Motor neuron (in vitro differentiated cells): ENCODE measurements at places on chromosomes 1 and 21. TPM values are rescaled to one million over a fixed set of nuclear protein-coding genes. Genes with fewer than 3 reads are reported as not detected.

Gene TTC4
- total RNA-seq, result 23.7 and 25.6 TPM in 2 replicates

- ATAC-seq, result peak; percentile 37
These were observed 101.9 kb downstream of the PRRX1 start for GRCh38 chr1:170765712-170766330.

GRCh38 chr1:195697130-195697529 is 911.1 kb downstream of the KCNT2 start:
- no peak for ATAC-seq

Gene IL6R
- total RNA-seq, result 4.2 and 4.5 TPM in 2 replicates

DNA sequence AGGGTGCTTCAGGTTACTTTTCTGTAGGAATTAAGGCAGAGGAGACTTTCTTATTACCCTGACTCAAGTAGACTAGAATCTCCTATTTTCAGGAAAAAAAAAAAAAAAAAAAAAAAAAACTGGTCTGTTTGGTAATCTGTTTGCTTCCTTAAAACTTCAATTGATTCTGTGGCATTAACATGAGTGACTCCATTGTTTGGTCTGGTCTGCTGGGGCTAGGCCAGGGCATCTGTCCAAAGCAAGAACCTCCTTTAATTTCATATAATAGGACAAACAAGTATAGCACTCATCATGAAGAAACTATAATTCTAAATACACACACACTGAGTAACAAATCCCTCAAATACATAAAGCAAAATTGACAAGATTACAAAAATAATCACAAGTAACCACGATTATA is 32.9 kb upstream of the LRRC7 start:
- ATAC-seq, result no peak

DNA sequence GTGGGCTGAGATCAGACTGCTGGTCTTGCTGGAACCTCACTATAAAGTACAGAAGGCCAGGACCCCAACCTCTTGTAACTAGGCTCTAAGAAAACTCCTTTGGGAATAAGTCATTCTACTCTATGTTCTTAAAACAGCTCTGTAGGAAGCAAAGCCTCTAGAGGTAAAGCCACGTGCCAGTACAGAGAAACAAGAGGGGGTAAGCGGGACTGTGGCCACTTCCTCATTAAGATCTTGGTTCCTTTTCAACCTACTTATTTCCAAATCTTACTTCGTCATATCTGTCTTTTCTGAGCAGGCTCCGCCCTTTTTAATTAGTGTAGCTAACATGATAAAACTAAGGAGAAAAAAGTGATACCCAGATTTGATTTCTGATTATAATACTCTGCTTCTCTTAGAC is 3.8 kb downstream of the NCSTN start:
- no peak for ATAC-seq

Gene PLEKHG5
- 16.7 and 19.6 TPM in 2 replicates for total RNA-seq
